ENCODE measurements at places on chromosomes 2 and 18. TPM values are rescaled to one million over a fixed set of nuclear protein-coding genes. Genes with fewer than 3 reads are reported as not detected.

The DUSP19 gene
- total RNA-seq: 6.2 TPM

The CCDC148 gene
- 1.8 TPM for total RNA-seq

The DUSP2 gene
- total RNA-seq: 5.2 TPM

The RIOK3 gene
- 39.9 TPM for total RNA-seq

The POTEI gene
- total RNA-seq: not detected

The LYG2 gene
- total RNA-seq: not detected

The TEKT4 gene
- total RNA-seq: 0.15 TPM

The METTL5 gene
- total RNA-seq: 51.1 TPM

The KLHL41 gene
- not detected for total RNA-seq

The ST8SIA5 gene
- total RNA-seq: not detected

The UGT1A3 gene
- 67.1 TPM for total RNA-seq
